ENCODE measurements at places on chromosomes 5 and 9.

DNA sequence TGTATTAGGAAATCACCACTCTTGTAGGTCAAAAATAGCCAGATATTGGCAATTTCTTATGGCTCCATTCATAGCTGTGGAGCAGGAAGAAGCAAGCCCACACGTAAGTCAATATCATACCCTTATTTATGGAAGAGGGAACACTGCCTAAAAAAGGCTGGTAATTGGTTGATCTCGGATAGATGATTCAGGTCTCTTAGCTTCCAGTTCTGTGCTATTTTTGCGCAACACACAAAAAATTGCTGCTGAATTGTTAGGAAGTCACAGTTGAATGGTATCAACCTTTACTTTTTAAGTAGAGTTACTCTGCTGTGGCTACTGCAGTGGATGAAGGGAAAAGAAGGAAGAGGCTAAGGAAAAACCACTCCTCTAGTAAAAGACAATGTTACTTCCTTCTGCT lies 168.8 kb downstream of the ARHGAP26 start:
- no peak for DNase-seq

DNA sequence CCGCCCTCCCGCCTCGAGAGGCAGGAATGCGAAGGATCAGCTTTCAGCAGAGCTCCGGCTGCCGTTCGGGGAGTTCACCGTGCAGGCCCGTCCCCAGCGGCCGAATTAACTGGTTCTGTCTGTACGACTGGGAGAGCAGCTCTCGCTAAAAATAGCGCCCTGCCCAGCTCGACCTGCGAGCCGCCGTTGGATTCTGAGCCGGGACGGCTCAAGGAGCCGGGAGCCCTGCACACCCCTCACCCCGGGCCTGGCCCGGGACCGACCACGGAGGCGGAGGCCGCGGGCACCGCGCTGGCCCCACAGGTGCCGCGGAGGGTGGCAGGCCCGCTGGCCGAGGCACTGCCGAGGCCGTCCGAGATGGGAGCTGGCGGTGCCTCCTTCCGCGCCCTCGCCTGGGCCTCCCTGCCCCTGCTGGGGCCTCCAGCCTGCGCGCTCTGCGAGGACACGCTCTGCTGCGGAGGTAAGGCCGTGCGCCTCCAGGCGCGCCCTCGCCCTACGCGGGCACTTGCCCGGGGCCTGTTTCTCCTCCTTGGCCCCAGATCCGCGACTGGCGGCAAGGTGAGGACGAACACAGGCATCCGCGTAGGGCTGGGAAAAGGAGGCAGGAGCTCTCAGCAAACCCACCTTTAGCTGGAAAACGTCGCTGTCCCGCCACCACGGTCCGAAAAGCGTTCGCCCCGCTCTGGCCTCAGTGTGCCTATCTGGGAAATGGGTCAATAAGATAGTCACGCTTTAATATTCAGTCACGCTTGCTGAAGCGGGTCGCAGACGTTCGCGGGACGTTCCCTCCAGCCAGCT lies 53.1 kb upstream of the DAB2IP start:
- no peak for DNase-seq

- no peak for DNase-seq
Observed at GRCh38 chr9:105346273-105346672, 101.6 kb upstream of the FSD1L start.

DNA sequence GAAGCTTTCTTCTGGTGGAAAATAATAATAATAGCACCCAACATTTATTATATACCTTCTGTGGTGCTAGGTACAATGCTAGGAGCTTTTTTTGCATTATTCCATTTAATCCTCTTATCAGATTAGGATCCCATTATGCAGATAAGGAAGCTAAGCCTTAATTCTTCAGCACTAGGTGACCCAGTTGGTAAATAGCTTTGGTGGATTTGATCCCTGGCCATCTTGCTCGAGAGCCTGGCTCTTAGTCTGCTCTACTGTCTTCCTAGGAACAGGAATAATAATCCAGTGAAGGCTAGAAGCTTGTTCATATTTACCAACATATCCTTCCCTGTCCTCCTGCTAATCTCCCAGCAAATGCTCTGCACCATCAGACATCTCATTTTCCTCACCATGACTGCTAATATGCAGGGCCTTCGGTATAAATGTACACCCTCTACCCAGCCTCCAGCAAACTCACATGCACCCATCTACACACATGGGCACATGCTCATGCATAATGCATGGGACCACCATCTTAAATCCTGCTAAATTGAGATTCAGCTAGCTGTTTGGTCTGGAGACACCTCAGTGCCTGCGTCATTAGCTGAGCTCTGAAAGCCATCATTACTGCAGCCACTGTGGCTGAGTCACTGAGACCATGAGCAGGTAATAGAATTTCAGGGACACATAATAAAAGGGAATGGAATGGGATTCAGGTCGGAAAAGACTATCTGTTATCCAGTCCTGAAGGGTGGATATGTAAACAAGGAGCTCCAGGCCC lies 87.5 kb downstream of the TRIM32 start:
- DNase-seq, result no peak

GRCh38 chr9:127172066-127172707 lies 49.8 kb upstream of the ANGPTL2 start:
- DNase-seq, result no peak

GRCh38 chr9:28287455-28287854 lies 714.2 kb upstream of the C9orf72 start:
- no peak for DNase-seq

DNA sequence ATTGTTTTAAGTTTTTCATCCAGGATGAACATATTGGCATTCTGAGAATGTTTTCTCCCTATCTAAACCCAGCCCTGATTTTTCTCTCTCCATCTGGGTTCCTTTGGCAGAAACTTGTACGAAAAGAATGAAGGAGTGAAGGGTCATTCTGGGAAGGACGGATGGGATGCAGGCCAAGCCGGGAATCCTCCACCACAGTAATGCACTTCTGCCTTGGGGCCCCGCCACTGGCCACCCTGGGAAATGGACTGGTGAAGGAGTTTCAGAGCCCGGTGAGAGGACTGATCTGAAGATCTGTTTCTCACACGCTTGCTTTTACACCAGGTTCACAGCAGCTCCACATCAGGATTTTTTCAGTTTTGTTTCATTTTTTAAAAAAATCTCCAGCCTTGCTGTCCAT lies 554.8 kb downstream of the BNC2 start:
- no peak for DNase-seq

DNA sequence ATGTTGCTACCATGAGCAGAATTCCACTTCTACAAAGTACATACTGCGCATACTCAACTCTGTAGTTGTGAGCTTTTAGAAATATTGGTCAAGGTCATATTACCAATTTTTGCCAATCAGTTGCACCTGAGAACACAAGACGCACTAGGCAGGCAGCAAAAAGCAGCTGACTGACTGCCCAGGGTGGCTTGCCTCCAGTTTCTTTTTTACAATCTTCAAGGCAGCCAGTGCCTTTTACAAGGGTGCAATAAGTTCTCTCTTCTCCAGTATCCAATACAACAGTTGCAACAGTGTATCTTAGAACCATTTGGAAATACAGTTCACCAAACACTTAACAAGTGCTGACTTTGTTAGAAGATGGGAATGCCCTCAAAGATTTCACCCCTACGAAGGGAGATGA lies 16.1 kb upstream of the FOXB2 start:
- DNase-seq, result no peak

Data from GM12864 (cell line).